Naive thymus-derived CD4-positive, alpha-beta T cell (primary cell): ENCODE measurements at places on chromosomes 7 and 10. TPM values are rescaled to one million over a fixed set of nuclear protein-coding genes. Genes with fewer than 3 reads are reported as not detected.

GRCh38 chr10:17001297-17001744, 128.3 kb downstream of the CUBN start:
- DNase-seq: no peak

- peak; percentile 41 for DNase-seq
Measured at GRCh38 chr7:150648353-150649079, 16.3 kb upstream of the GIMAP6 start.

GRCh38 chr10:111709603-111710002, 474.0 kb downstream of the GPAM start:
- no peak for DNase-seq

GRCh38 chr10:60426425-60426824, 36.8 kb upstream of the ANK3 start:
- DNase-seq: no peak

- DNase-seq: no peak
Measured at GRCh38 chr7:27420702-27421101, 178.1 kb downstream of the EVX1 start.

DNA sequence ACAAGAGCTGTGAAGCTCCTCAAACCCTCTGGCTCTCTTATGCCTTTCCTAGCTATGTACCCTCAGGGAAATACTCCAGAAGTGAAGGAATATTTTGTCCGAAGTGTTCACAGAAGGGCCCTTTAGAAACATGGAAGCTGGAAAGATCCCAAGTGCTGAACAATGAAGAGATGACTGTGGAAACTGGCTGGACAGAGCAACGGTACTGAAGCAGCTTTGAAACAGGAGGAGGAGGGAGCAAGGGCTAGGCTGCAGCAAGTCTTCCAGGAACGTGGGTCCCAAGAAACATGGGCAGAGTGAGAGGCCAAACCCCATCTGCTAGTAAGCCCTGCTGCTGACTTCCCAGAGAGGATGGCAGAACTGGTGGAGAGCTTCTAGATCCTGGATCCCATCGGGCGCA, 3.0 kb upstream of the PSAP start:
- no peak for DNase-seq

DNA sequence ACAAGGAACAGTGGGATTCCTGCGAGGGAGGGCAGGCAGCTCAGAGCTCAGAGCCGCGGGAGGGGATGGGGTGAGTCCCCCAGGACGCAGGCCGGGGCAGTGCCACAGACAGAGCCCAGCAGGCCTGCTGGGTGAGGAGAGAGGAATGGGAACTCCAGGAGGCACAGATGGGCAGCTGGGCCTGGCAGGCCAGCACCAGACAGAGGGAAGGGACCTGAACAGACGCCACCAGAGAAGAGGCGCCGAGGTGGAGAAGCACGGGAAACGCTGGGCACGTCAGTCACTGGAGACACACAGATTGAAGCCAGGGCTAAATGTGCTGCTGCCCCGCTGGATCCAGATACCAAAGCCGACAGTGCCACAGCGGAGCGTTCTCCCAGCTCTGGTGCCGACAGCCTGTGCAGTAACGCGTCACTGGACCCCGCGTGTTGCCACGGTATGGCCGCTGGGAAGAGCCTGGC, 225.8 kb downstream of the MAD1L1 start:
- DNase-seq: no peak

DNA sequence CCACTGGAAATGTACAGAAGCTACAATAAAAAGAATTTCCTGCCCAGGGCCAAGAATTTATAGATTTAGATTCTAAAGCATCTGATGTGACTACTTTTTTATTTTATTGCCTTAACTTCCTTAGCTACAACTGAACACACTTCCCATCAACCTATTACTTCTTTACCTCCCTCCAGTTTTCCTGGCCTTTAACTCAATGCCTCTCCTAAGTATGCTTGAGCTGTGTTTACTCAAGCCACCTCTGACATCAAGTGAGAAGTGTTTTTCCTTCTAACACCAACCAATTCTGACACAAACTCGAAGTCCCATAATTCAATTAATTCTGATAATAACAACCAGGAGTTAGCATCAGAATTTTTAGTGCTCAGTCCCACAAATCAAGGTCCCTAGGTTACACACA, 170.0 kb downstream of the IMMP2L start:
- no peak for DNase-seq

GRCh38 chr10:91061608-91062007, 140.7 kb upstream of the ANKRD1 start:
- DNase-seq: no peak

DNA sequence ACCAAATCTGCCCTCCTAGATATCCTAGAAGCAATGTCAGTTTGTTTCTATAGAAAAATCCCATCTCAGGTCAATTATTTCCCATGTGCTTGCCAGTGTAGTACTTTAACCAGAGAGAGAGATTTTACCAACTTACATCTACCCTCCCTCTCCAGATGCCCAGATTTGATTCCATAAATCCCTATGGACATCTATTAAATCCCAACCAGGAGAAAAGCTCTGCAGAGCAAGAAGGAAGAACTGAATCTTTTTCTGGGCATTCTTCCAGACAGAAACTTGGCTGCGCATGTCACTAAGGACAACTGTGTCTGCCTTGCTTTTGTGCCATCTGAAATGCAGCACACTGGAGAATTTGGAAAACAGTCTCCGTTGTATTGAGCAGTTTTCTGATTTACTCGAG, 597.6 kb downstream of the SORCS1 start:
- DNase-seq: no peak

DNA sequence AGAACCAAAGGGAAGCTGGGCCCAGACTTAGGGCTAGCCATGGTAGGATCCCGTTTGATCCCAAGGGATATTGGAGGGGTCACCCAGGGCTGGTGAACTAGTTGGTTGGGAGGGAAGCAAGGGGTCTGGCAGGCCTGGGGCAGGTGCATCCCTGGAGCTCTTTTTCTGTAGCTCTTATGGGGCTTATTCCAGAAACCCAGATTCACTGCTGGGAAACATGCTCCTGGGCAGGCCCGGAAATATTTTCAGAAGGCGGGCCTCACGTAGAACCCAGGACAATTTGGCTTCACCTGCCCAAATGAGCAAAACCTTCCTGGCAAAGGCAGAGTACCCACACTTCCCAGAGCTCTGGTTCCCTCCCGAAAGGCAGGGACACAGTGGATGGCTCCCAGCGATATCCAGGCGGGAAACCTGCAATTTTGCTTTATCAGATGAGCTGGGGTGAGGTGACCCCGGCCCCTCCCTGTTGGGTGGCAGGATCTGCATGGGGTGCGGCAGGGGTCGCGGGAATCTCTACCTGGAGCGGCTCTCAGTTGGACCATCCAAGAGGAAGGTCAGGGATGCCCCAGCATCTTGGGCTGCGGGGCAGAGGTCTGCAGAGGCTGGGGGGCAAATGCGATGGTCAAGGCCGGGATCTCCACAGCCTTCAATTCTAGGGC, 533.9 kb downstream of the TCERG1L start:
- DNase-seq: no peak

GRCh38 chr10:11879387-11880094, 56.4 kb downstream of the PROSER2 start:
- no peak for DNase-seq

DNA sequence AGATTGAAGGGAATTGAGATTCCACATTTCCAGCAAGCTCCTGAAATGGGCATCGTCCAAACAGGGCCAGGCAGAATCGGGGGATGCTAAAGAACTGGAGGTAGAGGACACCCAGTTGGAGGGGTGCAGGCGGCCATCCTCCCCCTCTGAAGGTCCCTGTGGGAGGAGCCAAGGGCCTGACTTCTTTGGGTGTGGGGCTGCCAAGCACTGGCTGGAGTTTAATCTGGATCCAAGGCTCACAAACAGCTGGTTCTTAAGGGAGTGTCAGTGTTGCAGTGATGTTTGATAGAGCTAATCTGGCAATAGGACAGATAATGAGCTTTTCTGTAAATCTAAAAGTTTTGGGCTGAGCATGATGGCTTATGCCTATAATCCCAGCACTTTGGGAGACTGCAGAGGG, 20.8 kb downstream of the TSPAN14 start:
- DNase-seq: no peak

GRCh38 chr7:78499283-78499682, 700.7 kb downstream of the PHTF2 start:
- DNase-seq: no peak

GRCh38 chr7:145643981-145644380, 472.6 kb upstream of the CNTNAP2 start:
- DNase-seq: no peak

DNA sequence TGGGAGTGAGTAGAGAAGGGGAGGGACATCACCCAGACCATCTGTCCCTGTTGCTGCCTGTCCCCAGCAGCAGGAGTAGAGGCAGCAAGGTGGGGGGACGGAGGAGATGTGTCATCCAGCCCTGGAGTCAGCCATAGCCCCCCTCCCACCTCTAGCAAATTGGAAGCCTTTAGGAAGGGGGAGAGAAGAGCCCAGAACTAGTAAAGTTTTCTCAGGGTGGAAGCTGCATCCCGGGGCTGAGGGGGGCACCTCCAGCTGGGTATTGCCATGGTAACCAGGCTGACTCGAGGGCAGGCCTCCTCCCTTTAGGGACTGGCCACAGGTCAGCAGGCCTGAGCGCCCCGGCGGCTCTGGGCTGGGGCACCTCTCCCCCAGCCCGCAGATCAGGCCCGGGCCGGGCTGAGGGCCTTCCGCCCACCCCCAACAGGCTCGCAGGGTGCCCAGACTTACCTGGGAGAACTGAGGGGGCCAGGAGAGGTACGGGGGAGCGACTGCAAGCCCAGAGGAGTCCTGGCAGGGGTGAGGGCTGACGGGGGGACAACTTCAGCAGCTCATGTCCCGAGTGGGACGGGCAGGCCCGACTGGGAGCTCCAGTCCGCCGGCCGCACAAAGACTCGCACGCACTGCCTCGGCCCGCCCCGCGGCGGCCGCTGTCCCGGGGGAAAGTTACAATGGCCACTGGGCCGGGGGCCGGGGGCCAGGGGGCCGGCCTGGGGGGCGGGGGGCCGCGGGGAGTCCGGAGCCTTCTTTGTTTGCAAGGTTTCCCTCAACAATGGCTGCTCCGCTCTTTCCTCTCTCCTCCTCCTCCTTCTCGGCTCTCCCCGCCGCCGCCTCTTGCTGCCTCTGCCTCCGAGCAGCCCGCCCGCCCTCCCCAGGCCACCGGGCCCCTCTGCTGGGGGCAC, 6.0 kb downstream of the LDB1 start:
- no peak for DNase-seq

GRCh38 chr10:124646483-124647352, 97.5 kb downstream of the FAM53B start:
- DNase-seq: no peak

- peak; percentile 0 for DNase-seq
Measured at GRCh38 chr10:99329554-99330346, 594 bp downstream of the CNNM1 start.

GRCh38 chr10:117259279-117259678, 18.4 kb downstream of the SLC18A2 start:
- no peak for DNase-seq

- DNase-seq: peak; percentile 88
Measured at GRCh38 chr7:90244909-90245851, at the start of gene CFAP69. Gene CFAP69 (plus strand): TSS chr7:90245174. CDS start chr7:90245425, 251 bp downstream.

GRCh38 chr7:68433462-68434070, 1164.7 kb upstream of the AUTS2 start:
- DNase-seq: no peak

- peak; percentile 79 for DNase-seq
Measured at GRCh38 chr10:11863353-11864109, 40.4 kb downstream of the PROSER2 start.

- no peak for DNase-seq
Measured at GRCh38 chr10:42637142-42637541, 1.2 kb downstream of the ZNF33B start.

GRCh38 chr7:85471740-85472139, 284.9 kb upstream of the SEMA3D start:
- no peak for DNase-seq

TEX36 gene
- not detected for total RNA-seq

ANTXRL gene
- not detected for total RNA-seq

PALD1 gene
- 0.20 TPM for total RNA-seq

ANKRD1 gene
- not detected for total RNA-seq

CYP2C8 gene
- total RNA-seq: not detected

AFAP1L2 gene
- total RNA-seq: 1.5 TPM

IQCE gene
- 7.8 TPM for total RNA-seq

NPTX2 gene
- total RNA-seq: 0.07 TPM in 1 of 2 replicates, not detected in the other

IL6 gene
- total RNA-seq: not detected

TAS2R5 gene
- total RNA-seq: 2.0 TPM

MMP21 gene
- total RNA-seq: 0.10 and 0.29 TPM in 2 replicates

OR6B1 gene
- total RNA-seq: not detected

GCK gene
- 0.43 TPM for total RNA-seq

ADRA2A gene
- total RNA-seq: not detected in 2 replicates
